Activated CD4-positive, CD25-positive, alpha-beta regulatory T cell treated with anti-CD3 and anti-CD28 coated beads, Interleukin-2, amount 50 U/mL, for 72 hours (primary cell): ENCODE measurements at places on chromosomes 4 and X.

DNA sequence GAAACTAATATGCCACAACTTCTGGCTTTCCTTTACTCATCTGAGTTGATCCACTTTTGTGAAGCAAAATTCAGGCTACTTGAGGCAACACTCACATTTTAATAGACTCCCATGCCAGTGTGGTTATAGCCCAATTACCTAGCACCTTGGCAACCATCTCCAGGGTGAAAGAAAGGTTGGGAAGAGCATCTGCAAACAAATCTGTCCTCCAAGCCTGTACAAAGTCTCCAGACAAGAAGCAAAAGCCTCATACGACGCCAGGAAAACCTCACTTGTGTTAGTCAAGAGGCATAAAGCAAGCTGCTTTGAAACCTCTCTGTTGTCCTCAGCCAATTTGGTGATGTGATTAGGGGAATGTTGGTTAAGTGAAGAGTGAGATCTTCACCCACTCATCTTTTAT lies 246.6 kb downstream of the THOC2 start:
- DNase-seq = no peak

DNA sequence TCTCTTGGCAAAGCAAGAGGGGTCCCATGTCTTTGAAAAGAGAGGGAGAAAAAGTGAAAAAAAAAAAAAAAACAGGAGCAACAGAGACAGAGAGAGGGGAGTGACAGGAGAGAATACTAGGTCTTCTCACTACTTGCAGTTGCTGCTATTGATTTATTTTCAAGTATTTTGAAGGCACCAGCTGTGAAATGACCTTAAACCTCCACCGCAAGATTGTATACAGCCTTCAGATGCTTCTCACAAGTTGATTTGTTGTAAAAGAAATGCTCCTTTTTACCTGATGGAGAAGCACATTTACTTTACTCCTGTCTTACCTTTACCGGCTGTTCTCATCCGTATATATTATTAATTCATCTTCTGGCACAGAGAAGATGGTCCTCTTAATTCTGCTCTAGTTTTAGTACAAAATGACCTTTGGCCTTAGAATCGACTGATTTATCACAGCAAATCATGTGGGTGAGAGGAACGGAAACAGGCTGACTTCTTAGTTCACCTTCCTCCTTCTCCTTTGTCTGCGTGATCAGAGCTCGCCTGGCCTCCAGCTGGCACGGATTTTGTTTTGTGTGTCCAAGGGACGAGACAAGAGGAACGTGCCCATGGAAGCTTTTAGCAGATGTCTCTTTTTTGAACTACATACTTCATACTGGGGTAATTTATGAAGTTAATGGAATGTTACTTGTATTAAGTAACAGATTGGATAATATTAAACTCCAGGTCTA lies 82.4 kb upstream of the PACRGL start:
- no peak for DNase-seq

DNA sequence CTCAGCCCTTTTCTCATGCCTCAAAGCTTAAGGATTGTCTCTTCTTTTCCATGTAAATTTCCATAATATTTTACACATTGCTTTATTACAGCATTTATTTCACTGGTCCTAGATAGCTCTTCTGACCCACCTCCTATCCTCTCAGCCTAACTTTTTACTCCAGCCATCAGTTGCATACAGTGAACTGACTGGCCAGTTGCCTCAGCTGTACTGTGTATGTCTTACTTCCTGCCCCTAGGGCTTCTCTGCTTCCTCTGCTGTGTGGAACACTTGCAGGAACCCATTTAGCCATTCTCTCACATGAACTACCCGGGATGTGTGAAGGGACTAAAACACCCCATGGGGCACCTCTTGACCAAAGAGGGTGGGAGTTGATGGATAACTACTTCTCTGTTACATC lies 18.0 kb downstream of the C4orf33 start:
- DNase-seq = no peak

GRCh38 chr4:162865102-162865501 lies 301.6 kb downstream of the NAF1 start:
- no peak for DNase-seq

- no peak for DNase-seq
Measured at GRCh38 chrX:131614241-131614640, 70.4 kb downstream of the OR13H1 start.

GRCh38 chr4:153943738-153944415 lies 155.0 kb upstream of the SFRP2 start:
- no peak for DNase-seq

- DNase-seq = no peak
Measured at GRCh38 chr4:5632571-5632970, 75.8 kb downstream of the EVC2 start.

DNA sequence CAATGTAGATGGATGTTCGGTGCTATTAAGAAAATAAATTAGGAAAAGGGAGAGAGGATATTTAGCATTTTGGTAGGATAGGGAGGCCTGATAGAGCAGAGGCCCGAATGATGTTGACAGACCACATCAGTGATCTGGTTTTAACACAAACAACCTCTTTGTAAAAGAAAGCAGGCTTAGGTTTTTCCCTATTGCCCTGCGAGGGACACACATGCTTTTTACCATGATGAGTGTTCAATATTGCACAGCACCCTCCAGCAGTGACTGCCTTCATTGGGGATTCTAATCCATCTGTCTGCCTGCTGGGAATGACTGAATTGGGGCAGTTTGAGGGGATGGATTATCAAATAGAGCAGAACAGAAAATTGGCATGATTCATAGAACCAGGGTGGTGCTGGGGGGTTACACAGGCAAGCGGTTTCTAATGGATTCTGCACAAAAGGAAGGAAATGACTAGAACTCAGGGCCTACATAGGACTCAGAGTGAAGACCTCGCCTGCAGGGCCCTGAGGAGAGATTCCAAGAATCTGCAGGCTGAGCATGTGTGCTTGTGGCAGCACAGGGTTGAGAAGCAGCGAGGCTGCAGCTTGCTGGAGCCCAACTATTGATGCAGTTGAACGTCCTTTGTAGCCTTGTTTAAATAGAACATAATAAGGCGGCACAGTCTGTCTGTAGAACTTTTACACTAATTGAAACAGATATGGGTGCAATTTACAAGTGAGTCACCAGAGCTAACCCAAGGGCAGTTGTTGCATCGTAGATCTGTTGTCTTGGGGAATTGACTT lies 58.0 kb downstream of the RHOH start:
- DNase-seq = no peak

DNA sequence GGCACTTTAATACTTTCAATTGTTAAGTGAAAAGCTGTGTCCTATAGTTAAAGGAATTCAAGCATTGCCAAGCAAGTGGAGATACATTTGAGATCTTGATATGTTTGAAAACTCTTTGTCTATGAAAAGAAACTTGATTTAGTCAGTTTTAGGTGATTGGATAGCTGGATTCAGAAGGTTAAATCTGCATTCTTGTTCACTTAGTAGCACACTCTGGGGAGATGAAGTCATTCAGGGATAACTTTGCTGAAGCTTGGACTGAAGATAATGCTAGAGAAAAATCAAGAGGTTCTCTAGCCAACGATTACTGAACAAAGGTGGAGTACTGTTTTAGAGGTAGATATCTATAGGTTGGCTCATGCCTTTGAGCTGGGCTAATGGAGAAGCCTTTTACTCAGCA lies 90.6 kb downstream of the DCAF8L2 start:
- no peak for DNase-seq

GRCh38 chr4:186151499-186151898 lies 39.9 kb upstream of the CYP4V2 start:
- DNase-seq = no peak

GRCh38 chr4:113212613-113213012 lies 163.2 kb downstream of the ANK2 start:
- no peak for DNase-seq

DNA sequence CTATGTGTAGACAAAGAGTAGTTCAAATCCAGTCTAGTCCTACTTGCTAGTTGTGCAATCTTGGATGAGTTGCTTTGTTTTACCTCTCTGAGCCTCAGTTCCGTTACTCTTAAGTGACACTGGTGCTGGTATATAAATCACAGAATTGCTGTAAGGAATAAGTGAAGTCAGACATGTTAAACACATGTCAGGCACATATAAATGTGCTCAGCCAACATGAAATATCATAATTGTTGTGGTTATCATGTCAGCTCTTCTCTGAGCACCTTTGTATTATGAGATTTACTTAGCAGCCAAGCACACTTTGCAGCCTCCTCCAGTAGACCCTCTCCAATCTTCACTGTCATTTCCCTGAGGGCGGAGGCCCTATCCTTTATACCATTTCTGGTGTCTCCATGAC lies 87.9 kb upstream of the PAK3 start:
- DNase-seq = no peak

DNA sequence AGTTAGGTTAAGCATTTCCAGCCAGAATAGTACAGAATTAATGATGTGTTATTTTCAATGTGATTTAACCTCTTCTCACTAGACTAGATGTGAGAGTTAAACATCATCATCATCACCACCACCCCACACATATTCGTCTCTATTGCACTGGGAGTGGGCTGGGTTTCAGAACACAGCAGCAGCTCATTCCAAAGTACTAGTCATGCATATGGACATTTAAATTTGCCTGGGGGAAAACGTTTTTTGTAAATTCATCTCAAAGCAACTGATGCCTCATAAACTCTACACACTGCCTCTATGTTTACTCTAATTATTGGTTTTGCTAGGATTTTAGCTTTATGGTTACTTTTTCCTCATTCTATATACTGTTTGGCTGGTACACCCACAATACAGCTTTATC lies 509.1 kb downstream of the PPP4R3C start:
- DNase-seq = no peak

DNA sequence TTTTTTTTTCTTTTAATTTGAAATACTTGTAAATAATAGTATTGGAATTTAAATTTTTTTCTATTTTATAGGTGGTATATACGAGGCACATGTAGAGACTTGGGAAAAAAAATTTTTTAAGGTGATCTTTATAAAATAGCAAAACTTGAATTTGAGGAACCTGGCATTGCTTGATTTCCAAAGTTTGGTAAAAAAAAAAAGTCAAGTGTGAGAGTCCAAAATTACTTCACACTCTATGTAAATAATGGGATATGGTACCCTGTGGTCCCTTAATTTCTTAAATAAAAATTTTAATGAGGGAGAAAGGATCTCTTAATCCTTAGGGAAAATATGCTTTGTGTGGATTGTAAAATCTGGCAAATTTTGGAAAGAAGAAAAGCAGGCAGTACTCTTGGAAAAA lies 19.0 kb downstream of the SPRY1 start:
- no peak for DNase-seq

- no peak for DNase-seq
Measured at GRCh38 chrX:149004936-149005335, 500.2 kb downstream of the IDS start.

GRCh38 chrX:15895334-15895733 lies 40.7 kb upstream of the AP1S2 start:
- no peak for DNase-seq

GRCh38 chr4:42172128-42172790 lies 19.8 kb upstream of the BEND4 start:
- no peak for DNase-seq

DNA sequence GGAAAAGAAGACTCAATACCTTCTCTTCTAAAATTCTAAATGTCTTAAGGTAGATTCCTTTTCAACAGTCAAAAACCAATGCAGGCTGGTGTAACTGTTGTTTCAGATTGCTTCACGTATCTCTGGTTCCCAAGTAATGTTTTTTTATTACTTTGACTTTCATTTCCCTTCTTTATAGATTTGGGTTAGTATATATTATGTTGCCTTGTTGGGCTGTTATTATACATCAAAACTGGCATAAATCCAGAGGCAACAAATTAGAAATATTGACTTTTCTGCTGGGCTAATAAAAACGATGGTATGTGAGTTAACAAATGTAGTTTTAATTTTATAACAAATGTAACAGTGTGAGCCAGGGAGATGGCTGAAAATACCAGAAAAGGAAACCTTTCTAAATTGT lies 444.7 kb upstream of the TENM3 start:
- DNase-seq = no peak

- no peak for DNase-seq
Measured at GRCh38 chr4:128353791-128354190, 66.2 kb upstream of the PGRMC2 start.

DNA sequence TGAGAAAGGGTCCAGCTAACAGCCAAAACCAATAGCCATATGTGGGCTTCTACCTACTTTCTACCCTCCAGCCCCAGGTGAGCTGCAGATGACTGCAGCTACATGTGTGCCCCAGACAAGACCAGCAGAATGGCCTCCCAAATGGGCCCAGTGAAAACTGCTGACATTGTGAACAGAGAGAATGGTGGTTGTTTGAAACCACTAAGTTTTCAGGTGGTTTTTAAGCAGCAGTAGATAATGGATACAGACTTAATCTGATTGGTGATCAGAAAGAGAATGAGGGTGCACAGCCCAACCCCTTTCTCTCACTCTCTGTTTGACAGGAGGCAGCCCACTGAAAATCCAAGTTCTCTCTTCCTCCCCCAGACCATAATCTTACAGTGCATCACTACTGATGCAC lies 42.5 kb upstream of the BBS12 start:
- DNase-seq = no peak

- DNase-seq = no peak
Measured at GRCh38 chr4:117700111-117700892, 334.0 kb upstream of the NDST3 start.

DNA sequence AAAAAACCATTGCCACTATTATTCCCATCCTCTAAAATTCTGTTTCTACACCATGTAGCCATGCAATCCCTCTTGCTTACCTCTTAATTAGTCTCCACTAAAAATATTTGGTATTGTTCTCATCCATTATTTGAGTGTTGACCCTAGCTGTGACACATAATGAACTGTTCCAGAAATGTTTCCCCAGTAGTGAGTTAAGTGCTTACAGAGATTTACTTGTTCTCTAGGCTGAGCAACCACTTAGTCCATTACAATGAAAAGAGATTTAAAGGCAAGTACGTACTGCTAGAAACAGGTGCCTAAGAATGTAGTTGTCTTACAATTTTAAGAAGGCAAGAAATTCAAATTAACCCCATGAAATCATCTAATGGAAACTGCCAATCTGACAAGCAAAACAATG lies 112.7 kb upstream of the PTPN13 start:
- DNase-seq = no peak

DNA sequence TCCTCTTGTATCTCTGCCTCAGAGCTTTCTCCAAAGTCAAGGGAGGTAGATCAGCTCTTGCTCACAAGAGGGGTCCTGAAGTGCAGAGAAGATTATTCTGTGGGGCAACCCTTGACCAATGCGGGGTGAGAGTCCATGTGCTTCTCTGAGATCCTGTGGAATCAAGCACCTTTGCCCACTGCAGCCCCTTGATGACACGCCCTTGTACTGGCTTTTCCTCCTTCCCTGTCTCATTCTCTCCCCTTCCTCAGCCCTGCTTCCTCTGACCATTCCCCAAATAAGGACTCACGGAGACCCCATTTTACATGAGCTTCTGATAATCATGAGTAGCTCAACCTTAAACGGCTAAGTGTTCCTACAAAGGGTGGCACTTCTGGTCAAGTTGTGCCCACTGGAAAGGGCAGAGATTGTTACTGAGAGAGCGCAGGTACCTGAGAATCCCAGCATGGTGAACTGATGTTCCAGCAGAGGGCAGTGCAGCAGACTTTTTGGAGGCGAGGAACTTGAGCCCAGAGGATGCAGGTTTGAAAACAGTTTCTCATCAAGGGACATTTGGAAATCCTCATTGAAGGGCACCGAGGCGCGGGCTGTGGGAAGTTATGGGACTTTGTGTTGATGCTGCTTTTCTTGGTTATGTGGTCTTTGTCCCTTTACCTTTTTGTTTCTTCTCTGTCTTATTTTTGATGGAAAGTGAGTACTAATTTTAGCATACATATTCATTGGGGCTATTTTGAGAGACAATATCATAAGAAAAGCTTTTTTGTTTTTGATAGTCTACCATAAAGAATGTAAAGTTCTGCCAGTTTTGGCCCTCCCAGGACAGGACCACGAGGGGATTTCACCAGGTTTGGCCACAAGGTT lies 201.3 kb downstream of the RBM46 start:
- no peak for DNase-seq
